ENCODE measurements at places on chromosomes 7 and 10.

DNA sequence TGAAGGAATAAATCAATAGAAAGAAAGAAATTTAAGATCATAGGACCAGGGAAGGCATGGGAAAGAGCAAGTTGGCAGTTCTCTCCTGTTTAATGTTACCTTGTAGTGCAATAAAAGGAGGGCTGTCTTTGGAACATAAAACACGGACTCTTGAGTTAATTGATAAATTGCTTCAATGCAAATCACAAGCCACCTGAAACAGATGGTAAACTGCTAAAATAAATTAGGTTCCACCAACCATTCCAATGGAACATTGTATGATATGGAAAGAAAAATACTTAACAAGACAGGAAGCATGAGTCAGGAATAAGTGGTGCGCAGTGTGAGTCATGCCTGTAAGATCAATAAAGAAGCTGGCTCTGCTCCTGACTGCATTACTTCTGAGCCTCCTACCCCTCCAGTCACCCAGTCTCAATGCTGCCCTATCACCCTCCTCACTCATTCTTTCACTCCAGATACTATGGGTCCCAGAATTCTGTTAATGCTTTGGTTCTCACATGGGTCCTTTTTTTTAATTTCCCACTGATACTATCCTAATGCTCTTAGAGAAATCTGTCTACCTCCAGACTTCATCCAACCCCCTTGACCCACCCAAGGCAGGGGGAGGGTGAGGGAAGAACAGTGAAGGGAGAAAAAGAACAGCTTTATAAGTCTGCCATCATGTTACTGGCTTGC lies 78.9 kb downstream of the LRRC17 start:
- DNase-seq = peak; percentile 32

- no peak for DNase-seq
These were observed 2.3 kb downstream of the HTRA1 start for GRCh38 chr10:122463466-122464249.

GRCh38 chr7:128353189-128353588 lies 8.3 kb downstream of the PRRT4 start:
- DNase-seq = no peak

DNA sequence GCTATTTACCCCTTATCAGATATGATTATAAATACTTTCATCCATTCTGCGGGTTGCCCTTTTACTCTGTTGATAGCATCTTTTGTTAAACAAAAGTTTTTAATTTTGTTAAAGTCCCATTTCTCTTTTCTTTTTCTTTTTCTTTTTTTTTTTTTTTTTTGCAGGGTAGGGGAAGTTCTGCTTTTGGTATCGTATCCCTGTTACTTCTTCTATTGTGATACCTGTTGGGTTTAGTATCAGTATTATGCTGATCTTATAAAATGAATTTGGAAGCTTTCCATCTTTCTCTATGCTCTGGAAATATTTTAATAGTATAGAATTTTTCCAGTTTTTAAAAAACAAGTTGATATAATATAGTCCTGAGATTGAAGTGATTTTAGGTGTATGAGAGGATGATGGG lies 6.0 kb downstream of the CCNJ start:
- no peak for DNase-seq

GRCh38 chr10:29237786-29238185 lies 51.1 kb upstream of the LYZL1 start:
- no peak for DNase-seq

- DNase-seq = peak; percentile 39
These were observed 106.7 kb downstream of the CUX1 start for GRCh38 chr7:101924171-101924570.

GRCh38 chr7:1667566-1668395 lies 2.3 kb upstream of the ELFN1 start:
- no peak for DNase-seq

GRCh38 chr10:12742771-12743170 lies 258.7 kb downstream of the CCDC3 start:
- no peak for DNase-seq

GRCh38 chr7:410395-410910 lies 109.2 kb downstream of the PDGFA start:
- no peak for DNase-seq

GRCh38 chr7:2607122-2607922 lies 24.5 kb upstream of the TTYH3 start:
- no peak for DNase-seq

DNA sequence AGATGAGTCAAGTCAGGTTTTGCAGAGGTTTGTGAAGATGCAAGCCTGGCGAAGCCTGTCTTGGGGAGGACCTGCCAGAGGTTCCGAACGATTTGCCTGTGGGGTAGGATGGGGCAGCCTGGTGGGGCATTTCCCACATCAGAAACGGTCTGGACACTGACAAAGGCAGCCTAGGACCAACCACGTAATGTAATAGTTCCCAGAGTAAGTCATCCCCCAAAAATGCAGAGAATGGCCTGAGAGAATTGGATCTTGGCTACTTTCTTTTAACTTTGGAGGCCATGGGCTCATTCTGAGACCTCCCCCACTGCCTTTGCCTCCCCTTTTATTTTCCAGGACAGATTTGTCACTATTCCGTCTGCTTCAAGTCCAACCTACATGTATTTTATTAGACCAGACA lies 168.9 kb upstream of the SH2B2 start:
- DNase-seq = no peak

All from stimulated activated CD4-positive, alpha-beta T cell treated with anti-CD3 and anti-CD28 coated beads, Interleukin-15, amount 100 ng/mL, for 24 hours (primary cell).